HAP-1 (cell line): ENCODE measurements at places on chromosomes 13 and 19.

- no peak for DNase-seq
Measured at GRCh38 chr13:67094952-67095351, 135.2 kb downstream of the PCDH9 start.

DNA sequence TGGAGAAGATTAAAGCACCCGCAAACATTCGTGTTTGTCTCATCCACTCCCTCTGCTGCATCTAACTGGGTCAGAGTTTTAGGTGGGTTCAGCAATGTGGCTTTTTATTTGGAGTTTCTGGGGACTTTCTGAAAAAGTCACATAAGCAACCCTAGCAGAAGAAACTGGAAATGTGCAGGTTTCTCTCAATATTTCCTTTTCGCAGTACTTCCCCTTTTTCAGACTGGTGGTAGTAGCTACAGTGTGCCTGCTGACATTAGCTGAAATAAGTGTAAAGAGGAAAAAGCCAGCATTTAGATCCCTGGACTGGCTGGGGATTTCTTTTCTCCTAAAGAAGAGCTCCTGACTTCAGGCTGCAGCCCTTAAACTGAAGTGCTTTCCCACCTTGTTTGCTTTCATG, 15.9 kb upstream of the OLFM4 start:
- no peak for DNase-seq

- DNase-seq, result no peak
Measured at GRCh38 chr19:15418231-15418578, 583 bp downstream of the AKAP8L start.

DNA sequence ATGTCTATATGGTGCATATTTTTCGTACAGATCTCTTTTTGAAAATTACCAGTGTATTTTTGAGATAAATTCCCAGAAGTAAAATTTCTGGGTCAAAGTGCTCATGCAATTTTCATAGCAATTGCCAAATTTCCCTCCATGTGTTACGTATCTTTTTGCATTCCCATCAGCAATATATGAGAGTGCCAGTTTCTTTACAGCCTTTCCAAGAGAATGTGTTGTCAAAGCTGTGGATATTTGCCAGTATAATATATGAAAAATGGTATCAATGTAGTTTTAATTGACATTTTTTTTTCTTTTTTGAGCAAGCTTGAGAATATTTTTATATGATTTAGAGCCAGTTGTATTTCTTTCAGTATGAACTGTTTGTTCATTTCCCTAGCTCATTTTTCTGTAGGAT, 399.0 kb upstream of the KLF12 start:
- no peak for DNase-seq

DNA sequence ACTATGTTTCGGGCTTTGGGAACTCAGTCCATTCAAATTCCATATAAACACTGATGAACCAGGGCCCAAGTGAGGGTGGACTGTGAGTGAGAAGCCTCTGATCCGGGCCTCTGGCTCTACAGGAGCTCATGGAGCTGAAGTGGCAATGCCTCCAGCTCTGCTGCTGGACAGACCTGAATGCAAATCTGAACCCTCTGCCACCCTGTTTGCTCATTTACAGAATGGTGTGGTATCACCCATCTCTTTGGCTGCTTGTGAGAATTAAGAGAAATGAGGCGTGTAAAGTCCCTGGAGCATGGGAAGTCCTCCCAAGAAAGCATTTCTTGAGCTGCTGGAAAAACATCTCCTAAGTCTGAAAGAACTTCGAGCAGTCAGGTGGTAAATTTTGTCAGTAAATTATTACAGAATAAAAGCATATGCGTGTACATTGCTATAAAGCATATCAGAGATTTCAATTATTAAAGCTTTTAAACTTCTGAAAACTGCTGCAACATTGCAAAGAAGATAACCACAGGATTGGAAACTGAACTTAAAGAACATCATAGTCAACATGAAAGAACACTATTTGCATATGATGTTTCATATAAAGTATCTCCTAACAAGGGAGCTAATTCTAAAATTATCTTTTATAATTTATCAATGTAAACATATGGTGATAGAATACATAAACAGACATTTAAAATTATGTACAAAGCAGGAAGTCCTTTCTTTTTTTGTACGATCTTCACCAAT, 369.0 kb downstream of the UQCRFS1 start:
- DNase-seq, result no peak

- DNase-seq, result no peak
Measured at GRCh38 chr13:32585550-32586079, 637 bp upstream of the PDS5B start.

DNA sequence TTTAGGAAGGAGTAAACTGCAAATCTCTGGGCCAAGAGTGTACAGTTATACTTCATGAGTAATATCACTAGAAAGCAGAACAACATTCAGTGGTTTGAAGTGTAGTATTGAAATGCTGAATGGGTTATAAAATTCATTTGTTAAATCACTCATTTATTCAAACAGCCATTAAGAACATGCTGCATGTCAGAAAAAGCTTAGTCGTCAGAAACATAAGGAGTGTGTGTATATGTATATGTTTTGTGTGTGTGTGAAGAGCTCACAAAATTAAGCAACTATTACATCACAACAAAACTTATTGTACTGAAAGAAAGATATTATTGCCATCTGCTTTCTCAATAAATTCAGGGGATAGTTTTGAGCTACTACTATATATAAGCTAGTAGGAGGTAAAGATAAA, 165.4 kb upstream of the PCDH9 start:
- no peak for DNase-seq

GRCh38 chr13:99062593-99062992, 84.7 kb upstream of the DOCK9 start:
- DNase-seq, result no peak

DNA sequence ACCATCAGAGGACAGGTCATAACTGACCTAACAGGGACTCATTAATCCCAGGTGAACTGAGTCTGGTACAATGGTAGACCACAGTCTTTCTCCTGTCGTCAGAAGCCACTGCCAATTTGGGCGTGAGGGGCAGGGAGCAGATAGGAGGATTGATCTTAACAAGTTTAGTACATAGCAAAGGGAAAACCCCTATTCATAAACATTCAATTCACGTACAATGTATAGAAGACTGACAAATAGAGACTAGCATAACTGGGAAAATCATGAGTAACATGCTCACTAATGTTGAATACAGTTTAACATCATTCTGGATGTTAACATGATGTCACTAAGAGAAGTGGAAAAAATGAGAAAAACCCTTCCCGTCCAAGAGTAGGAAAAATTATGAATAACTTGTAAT, 54.1 kb downstream of the SLC7A1 start:
- DNase-seq, result no peak

GRCh38 chr19:4090356-4091220, 23.9 kb upstream of the ZBTB7A start:
- DNase-seq, result peak; percentile 6

DNA sequence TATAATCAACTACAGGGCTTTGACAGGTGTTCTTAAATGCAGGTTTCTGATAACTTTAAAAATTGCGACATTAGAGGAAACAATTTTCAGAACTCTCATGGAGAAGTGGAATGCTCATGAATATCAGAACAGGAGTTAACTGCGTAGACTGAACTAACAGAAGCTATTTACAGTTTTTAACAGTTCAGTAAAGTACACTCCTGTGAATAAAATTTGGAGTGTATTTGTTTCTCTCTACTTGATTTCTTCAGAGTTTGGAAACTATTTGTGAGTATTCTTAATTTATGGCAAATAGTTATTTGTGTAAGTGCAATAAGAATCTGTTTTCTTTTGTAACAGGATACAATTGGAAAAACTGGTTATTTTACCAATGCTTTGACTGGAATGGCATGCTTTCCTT, 114.4 kb downstream of the TNFRSF19 start:
- DNase-seq, result no peak

GRCh38 chr13:43315522-43315921, 292.1 kb downstream of the DNAJC15 start:
- no peak for DNase-seq

DNA sequence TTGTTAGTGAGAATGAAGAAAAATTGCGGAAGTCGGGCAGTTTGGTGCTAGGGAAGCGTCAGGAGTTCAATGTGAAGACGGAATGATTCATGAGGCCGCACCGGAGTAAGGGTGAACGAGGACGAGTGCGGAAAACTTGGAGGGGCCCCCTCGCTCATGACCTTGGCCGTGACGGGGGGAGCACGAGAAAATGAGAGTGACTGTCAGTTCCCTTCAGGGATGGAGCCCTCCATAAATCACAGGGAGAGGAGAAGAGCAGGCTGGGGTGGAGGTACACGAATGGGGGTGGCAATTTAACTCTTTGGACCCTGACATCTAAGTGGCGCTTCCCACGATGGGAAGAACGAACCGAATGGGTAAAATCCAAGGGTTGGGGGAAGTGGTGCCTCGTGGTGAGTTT, 486.4 kb downstream of the TSHZ3 start:
- DNase-seq, result no peak

DNA sequence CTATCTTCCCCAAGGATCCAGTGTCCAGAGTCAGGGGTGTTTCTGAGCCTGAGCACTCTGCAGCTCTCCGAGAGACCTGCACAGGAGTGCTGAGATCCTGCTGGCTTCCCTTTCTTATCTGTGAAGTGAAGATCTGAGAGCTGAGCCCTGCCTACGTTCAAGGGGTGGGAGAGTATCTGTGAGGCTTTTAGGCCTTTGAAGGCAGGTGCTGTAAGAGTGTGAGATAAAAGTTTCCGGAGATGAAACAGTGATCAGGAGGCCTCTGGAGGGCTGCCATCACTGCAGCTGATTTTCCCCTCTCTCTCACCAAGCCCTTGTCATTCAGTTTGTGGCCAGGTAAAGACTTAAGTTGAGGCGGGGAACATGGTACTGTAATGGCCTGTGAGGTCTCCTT, 83.1 kb downstream of the AKAP11 start:
- no peak for DNase-seq

DNA sequence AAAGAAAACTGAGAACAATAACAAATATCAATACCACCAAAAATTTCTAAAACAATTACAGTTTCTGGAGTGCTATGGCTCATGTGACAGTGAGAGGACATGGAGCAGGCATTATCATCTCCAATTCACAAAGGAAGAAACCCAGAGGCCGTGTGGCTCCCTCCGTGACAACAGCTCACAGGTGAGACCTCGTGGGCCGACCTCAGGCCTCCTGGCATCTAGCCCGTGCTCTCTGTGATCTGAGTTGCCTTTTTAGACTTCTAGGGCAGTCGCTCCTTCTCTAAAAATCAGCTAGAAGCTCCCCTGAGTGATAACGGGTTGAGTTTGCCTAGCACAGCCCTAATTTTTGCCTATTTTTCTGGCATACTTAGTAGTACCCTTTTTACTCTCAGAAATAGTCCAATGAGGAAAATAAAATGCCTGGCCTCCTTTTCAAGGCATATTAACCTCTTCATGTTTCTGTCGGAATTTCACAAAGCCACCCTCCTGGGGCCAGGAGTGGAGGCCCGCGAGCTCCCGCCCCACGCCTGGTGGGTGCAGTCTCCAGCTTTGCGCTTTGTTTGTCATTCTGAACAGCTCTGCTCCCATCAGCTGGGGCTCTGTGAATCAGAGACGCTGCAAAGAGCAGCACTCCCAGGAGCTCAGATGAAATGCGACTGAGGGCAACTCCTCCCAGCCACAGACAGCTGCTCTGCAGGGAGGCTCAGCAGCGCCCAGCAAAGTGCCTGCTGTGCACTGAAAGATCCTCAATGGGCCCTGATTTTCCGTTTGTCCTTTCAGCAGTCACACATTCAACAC, 292.5 kb downstream of the UQCRFS1 start:
- DNase-seq, result no peak

DNA sequence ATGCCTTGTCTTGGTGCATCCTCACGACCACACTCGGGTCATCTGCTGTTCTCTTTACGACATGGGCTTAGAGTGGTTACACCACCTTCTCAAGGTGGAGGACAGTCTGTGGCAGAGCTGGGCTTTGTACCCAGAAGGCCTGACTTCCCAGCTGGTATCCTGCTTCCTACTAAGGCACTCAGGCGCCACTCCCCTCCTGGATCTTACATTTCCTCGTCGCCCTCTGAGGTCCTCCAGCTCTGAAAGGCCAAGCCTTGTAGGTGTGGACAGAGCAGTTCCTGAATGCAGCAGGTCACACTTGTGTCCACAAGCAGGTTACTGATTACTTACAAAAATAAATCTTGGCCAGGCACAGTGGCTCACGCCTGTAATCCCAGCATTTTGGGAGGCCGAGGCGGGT, 11.9 kb downstream of the SYCE2 start:
- no peak for DNase-seq

GRCh38 chr19:31528261-31528660, 179.0 kb upstream of the TSHZ3 start:
- DNase-seq, result no peak

DNA sequence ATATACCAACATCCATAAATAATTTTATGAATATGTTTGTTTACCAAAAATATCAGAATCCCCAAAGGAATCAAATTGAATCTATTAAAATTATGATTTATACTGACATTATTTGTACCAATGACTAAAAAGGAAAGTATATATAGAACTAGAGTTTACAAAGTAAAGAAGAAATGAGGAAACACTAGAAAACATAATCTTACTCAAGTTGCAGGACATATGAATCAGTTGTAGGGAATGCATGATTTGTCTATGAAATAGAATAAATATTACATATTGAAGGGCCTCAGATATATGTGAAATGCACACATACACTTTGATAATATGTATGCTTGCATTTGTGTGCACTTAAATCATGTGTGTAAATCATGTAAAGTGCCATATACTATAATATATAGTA, 1466.4 kb downstream of the EFNB2 start:
- DNase-seq, result no peak

DNA sequence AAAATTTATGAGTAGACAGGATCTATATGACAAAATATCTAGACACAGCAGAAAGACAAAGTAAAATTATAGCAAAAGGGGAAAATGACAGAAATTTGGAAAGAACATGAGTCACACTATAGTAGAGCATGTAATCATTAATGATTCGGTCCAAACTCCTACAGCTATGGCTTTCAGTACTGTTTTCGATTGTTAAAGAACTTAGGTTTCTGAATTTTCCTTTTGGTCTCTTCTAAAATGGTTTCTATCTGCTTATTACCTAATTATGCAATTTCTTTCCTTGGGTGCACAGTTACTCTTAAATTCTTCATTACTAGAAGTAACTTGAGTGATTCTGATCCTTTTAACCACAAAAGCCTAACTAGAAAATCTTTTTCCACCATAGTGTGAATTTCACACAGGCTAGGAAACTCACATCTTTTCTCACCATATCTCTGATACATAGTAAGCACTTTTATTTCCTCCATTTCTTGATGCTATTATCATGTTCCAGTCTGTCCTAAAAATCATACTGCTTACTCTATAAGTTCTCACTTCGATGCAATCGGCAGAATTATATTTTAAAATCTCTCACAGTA, 1101.4 kb downstream of the PCDH9 start:
- no peak for DNase-seq

- DNase-seq, result no peak
Measured at GRCh38 chr19:16847430-16847829, 18.2 kb downstream of the SIN3B start.

DNA sequence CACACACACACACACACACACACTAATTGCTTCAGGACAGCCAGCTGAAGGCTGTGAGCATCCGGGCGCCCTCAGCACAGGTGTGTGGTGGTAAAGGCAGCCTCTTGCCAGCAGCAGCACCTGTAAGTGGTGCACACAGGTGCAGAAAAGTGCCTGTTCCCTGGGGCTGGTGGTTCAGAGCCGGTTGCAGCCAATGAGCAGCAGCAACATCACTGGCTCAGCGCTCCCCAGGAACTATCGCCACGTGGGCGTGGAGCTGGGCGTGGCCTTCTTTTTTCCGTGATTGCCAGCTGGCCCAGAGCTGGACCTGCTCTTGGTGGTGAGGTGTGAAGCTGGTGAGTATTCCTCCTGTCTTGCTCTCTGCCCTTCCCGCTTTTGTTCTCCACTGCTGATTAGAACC, at the start of gene NLRP5:
Gene NLRP5, plus strand, starts transcription at position 289 of the 400 bp plus-strand sequence.
- DNase-seq, result no peak
